Endothelial cell (in vitro differentiated cells): ENCODE measurements at places on chromosomes 6 and 20. TPM values are rescaled to one million over a fixed set of nuclear protein-coding genes. Genes with fewer than 3 reads are reported as not detected.
A peak's percentile ranks its signal among the peaks of the same experiment; 100 is the strongest.

GRCh38 chr6:89471287-89471867 is 38.4 kb downstream of the ANKRD6 start:
- DNase-seq = peak; percentile 26
- H3K36me3 ChIP-seq = no peaks in the 10 kb centered on the region
- no peaks in the 10 kb centered on the region for H3K27me3 ChIP-seq
- H3K27ac ChIP-seq = peak overlapping the region; percentile 83
- no peak overlapping the region for H3K4me3 ChIP-seq
- H3K4me1 ChIP-seq = peaks cover 36% of the 10 kb centered on the region

DNA sequence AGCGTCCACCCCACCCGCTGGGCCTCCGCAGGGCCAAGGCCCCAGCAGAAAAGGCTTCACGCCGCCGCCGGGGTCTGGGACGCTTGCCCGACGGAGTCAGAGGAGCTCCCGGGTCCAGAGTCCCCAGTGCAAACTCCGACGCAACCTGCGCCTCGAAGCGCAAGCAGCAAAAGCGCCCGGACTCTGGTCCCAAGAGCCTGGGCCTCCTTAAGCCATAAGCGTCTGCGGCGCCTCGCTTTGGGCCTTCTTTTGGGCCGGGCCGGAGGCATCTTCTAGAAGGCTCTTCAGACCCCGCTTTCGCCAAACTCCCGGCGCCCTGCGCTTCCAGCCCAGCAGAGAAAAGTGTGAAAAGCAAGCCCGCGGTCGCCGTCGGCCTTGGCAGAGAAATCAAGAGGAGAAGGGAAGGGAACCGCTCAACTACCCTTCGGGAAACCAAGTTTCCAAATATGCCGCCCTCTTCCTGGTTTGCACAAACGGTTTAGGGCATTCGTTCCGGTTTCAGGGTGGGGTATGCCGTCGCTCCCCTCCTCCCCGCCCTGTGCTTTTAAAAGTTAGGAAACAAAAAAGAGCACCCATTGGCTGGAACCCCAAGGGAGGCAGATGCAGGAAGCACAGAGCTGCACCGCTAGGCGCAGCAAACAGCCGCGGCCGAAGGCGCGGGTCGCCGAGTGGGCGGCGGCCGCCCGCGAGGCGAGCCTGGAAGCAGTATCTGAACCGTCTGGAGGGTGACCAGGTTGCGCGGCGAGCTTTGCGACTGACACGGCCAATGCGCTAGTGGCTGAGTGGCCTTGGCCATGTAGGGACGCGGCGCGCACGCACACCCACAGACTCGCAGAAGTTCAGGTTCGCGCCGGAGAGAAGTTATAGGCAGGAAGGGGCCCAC is 1.2 kb downstream of the TBX18 start:
- H3K4me3 ChIP-seq = peak overlapping the region; percentile 92
- peaks cover 25% of the 10 kb centered on the region for H3K27me3 ChIP-seq
- DNase-seq = peak; percentile 57
- peak overlapping the region; percentile 88 for H3K27ac ChIP-seq
- H3K36me3 ChIP-seq = peaks cover 3% of the 10 kb centered on the region

GRCh38 chr20:4135385-4136077 is 120.2 kb upstream of the RNF24 start:
- H3K27ac ChIP-seq = no peak overlapping the region
- peaks cover 3% of the 10 kb centered on the region for H3K36me3 ChIP-seq
- peaks cover 3% of the 10 kb centered on the region for H3K27me3 ChIP-seq
- DNase-seq = no peak
- peaks cover 14% of the 10 kb centered on the region for H3K4me1 ChIP-seq

DNA sequence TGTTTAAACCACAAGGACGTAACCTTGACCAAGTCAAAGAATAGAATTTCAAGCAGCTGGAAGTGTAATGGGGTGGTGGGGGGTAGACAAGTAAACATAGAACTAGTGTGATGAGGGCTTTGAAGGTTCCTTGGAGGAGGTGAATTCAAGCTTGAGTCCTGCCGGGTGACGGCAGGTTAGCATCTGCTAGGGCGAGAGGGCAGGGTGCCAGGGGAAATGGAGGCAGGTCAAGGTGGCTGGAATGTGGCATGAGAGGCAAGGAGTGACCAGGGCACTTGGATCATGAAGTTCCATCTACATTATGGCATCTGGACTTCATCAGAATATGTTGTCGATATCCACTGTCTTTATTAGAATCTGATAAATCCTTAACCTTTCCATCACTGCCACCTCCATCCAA is 207.5 kb upstream of the SLC35B3 start:
- no peaks in the 10 kb centered on the region for H3K4me1 ChIP-seq
- no peak overlapping the region for H3K27ac ChIP-seq
- no peak overlapping the region for H3K4me3 ChIP-seq
- H3K36me3 ChIP-seq = no peaks in the 10 kb centered on the region
- no peaks in the 10 kb centered on the region for H3K27me3 ChIP-seq

DNA sequence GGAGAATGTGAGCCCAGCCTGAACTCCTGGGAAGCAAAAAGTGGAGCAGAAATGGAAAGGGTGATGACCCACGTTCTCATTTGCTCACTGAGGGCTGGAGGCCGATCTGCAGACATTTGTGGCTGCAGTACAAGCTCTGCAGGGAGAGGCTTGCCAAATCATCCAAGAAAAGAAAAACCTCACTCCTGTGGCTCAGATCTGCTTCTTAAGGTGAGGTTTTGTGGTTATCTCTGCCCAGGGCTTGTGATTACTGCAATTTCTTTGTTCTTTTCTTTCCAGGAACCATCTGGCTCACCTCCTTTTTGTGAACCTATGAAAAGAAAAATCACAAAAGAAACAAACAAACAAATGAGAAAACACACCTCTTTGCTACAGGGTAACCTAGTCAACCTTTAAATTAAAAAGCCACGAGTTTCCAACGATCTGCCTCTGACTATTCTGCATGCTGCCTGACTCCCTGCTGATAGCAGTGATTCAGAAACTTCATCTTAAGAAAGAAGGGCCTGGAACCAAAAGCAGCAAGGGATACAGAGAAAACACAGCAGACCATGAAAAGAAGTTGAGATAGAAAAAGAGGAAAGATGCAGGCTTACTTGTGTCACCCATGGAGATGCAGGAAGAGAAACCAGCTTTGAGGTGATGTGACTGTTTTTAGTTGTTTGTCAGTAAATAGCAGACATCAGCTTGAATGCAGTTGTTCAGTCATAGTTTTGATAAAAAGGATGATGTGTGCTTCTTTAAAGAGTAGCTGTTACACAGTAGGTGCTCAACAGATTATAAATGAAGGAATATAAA is 165.1 kb downstream of the LMBRD1 start:
- no peak for DNase-seq
- H3K4me3 ChIP-seq = no peak overlapping the region
- no peaks in the 10 kb centered on the region for H3K36me3 ChIP-seq
- no peak overlapping the region for H3K27ac ChIP-seq
- H3K27me3 ChIP-seq = no peaks in the 10 kb centered on the region
- peaks cover 3% of the 10 kb centered on the region for H3K4me1 ChIP-seq

DNA sequence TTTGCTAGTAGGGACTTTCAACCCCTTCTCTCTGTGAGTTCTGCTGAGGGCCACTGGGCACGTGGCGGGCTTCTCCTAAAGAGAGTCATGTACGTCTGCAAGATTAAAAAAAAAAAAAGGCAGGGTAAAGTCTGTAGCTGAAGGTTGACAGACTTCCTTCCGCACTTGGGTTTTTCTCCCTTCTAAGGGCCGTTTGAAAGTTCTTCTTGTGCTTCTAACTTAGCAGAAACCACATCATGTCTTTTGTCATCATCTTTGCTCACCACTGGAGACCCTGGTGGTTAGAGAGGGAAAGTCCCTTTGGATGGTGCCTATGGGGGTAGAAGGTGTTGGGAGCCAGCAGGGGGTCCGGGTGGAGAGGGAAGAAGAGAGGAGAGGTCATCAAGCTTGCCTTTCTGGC is 31.4 kb downstream of the PRDM1 start:
- H3K4me1 ChIP-seq = peaks cover 24% of the 10 kb centered on the region
- H3K4me3 ChIP-seq = no peak overlapping the region
- no peak for DNase-seq

GRCh38 chr6:143542888-143543287 is 31.4 kb upstream of the FUCA2 start:
- peaks cover 5% of the 10 kb centered on the region for H3K27me3 ChIP-seq
- no peak overlapping the region for H3K4me3 ChIP-seq
- peaks cover 3% of the 10 kb centered on the region for H3K4me1 ChIP-seq
- peaks cover 3% of the 10 kb centered on the region for H3K36me3 ChIP-seq
- H3K27ac ChIP-seq = no peak overlapping the region
- DNase-seq = no peak

DNA sequence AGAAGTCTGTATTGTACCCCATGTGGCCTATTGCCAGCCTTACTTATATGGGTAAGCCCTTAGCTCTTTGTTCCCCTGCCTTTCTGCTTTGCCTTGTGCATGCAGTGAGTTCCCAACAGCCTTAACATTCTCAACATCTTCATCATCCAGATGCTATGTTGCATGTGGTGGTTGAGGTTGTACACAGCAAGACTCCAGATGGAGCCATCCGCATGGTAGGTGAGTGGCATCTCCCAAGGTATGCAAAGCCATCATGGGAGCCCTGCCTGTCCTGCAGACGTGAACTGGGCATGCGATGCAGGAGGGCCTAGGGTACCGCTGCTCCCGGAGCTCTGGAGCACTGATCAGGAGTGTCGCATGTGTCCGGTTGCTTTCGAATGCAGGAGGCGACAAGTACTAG is 16.1 kb downstream of the CEP43 start:
- no peaks in the 10 kb centered on the region for H3K27me3 ChIP-seq
- H3K27ac ChIP-seq = no peak overlapping the region
- DNase-seq = no peak
- H3K4me1 ChIP-seq = peaks cover 2% of the 10 kb centered on the region
- no peak overlapping the region for H3K4me3 ChIP-seq

DNA sequence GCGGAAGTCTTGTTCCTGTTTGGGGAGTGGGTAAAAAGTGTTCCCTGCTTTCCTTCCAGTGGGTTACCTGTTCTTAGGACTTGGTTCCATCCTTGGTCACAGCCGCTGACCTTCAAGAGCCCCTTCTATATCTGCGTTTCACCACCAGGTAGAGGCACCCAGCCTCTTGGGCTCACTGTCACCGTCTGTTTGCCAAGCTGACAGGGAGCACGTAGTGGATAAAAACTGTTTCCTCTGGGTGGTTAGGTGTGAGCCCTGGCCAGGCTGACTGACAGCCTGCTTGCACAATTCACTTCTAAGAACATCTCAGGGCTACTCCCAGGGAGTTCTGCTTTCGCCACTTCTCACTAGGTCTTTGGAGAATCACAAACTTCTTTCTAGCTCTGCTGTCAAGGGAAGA is 1.8 kb upstream of the JPH2 start:
- H3K4me1 ChIP-seq = peaks cover 8% of the 10 kb centered on the region
- no peak overlapping the region for H3K4me3 ChIP-seq
- peaks cover 7% of the 10 kb centered on the region for H3K27me3 ChIP-seq
- H3K27ac ChIP-seq = no peak overlapping the region

- H3K4me1 ChIP-seq = peaks cover 8% of the 10 kb centered on the region
- no peak for DNase-seq
- no peak overlapping the region for H3K27ac ChIP-seq
- H3K4me3 ChIP-seq = no peak overlapping the region
- H3K27me3 ChIP-seq = no peaks in the 10 kb centered on the region
- H3K36me3 ChIP-seq = no peaks in the 10 kb centered on the region
These were observed 160.8 kb upstream of the TNFAIP3 start for GRCh38 chr6:137706083-137706750.

DNA sequence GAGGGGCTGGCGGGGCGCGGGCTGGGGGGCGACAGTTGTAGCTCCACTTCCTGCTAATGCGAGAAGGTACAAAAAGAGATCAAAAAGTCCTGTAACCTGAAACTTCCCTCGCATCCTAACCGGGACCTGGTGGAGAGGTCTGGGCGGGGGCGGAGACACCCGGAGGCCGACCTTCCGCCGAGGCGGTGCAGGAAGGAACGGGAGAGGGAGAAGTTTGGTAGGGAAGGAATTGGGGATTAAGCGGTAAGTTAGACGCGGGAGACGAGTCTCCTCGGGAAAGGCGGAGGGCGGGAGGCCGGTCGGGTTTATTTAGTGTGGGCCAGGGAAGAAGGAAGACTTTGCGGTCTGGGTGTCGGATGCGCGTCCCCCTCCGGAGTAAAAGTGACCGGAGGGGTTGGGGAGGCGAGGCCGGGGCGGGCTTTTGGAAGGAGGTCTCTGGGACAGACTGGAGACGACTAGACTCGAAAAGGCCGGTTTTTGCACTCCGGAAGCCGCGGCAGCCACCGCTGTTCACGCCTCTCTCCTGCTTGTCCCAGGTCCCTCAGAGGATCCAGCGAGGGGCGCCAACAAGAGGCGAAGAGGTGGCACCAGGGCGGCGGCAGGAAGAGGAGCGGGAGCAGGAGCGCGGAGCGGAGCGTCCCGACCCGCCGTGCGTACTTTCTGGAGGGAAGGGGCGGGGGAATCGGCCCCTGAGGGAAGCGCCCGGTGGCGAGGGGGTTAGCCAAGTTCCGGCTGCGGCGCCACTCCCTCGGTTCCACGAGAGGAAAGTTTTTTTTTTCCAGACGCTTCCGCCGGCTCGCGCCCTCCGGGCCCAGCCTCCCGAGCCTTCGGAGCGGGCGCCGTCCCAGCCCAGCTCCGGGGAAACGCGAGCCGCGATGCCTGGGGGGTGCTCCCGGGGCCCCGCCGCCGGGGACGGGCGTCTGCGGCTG is 734 bp downstream of the TPBG start:
- H3K36me3 ChIP-seq = peaks cover 10% of the 10 kb centered on the region
- peak overlapping the region; percentile 89 for H3K27ac ChIP-seq
- H3K4me1 ChIP-seq = peaks cover 16% of the 10 kb centered on the region
- peak; percentile 58 for DNase-seq

GRCh38 chr20:38199501-38200390 is 34.7 kb upstream of the TGM2 start:
- peaks cover 8% of the 10 kb centered on the region for H3K4me1 ChIP-seq
- H3K27me3 ChIP-seq = peaks cover 6% of the 10 kb centered on the region
- no peak overlapping the region for H3K4me3 ChIP-seq
- H3K36me3 ChIP-seq = no peaks in the 10 kb centered on the region
- DNase-seq = no peak

DNA sequence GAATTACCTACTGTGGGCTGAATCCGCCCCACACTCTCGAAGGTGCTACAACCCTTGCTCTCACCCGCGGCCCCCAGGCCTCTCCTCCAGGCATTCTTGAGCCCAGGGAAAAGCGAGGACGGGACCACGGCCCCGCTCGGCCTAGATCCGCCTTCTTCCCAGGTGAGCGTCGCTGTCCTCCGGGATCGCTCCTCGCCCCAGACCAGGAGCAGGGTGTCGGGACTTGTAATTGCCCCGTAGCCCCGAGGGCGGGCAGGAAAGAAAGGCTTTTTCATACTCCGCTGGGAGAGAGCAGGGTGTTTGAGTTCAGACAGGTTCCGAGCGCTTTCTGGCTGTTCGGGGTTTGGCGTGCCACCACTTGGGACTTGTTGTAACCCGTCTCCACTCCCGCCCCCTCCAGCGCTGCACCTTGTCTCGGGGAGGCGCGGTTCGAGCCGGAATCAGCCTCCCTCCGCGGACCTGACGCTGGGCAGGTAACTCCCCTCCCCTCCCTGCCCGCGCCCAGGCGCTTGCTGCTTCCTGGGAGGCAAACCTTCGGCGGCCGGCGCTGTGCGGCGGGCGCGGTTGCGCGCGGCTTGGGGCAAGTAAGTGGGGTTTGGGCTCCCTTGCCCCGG is at the start of gene FAM83B:
TSS of gene FAM83B (plus strand) at position 529 of the 614 bp plus-strand sequence. CDS start 23,476 bp downstream, outside the sequence.
- no peaks in the 10 kb centered on the region for H3K36me3 ChIP-seq
- peak; percentile 36 for DNase-seq
- H3K4me3 ChIP-seq = peak within 1 kb of the TSS; percentile 97

The CCN2 gene
- total RNA-seq = 12.0 TPM

The PTK6 gene
- total RNA-seq = not detected

The RNF144B gene
- total RNA-seq = 23.2 TPM

The SEMG1 gene
- not detected for total RNA-seq

The CRISP3 gene
- total RNA-seq = 0.80 TPM

The LAMA2 gene
- 2.0 TPM for total RNA-seq

The COL10A1 gene
- not detected for total RNA-seq

The PRDM13 gene
- not detected for total RNA-seq

The BPIFB1 gene
- not detected for total RNA-seq

The ETV7 gene
- total RNA-seq = not detected

The HLA-DQA1 gene
- not detected for total RNA-seq

The THEMIS gene
- not detected for total RNA-seq

The KCNG1 gene
- 4.4 TPM for total RNA-seq

The ZNF133 gene
- 14.1 TPM for total RNA-seq
